NCI-H2029 (cell line): ENCODE measurements at places on chromosomes 16 and 17.

GRCh38 chr16:11106726-11107125 lies 149.3 kb downstream of the SOCS1 start:
- DNase-seq: no peak

DNA sequence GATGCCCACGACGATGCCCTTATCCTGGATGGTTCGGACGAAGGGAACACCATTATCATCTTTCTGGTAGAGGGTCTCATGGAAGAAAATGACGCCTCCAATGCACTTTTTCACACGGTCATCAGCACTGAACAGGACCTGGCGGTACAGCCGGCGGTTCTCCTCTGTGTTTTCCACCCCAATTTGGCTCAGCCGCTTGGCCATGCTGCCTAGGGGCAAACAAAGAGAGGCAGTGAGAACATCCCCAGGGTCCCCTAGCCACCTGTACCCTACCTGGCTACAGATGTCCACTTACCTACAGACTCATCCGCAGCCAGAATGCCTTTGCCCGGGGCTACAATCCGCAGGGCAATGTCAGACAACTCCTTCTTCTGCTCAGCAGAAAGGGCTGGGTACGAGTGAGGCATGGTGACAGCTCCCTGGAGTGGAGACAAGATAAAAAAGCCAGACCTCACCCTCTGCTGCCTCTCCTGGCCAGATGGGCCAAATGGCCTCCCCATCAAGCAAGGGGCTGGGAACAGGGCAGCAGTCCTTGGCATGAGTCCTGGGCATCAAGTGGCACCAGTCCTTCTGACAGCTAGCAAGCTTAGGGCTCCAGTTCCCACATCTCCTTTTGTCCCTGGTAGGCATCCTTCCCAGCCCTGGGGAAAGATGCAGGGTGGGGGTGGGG lies 1.4 kb downstream of the ALDOC start:
- DNase-seq: no peak

DNA sequence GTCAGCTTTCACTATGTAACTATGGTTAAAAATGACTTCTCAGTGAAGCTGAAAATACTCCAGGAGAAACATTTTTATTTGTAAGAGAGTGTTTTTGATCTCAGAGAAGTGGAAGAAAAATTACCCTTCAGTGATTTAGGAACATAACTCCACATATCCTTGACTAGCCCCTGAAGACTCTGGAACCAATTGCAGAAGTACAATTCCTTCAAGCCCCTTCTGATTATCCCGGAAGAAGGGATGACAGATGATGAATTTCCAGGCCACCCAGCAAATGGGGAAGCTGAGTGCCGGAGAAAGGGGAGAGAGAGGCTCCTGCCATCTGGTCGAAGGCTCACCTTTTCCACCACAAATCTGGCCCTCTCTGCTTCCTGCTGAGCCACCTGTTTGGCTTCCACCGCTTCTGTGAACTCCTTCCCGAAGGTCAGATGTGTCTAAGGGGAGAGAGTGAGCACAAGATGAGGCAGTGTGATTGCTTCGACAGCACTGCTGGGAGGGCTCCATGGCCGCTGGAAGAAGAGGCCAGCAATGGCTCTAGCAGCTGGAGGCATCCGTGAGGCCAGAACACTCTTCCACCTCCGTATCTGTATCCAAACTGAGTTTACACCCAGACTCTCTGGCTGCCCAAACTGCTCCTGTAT lies 8.1 kb downstream of the PHB1 start:
- no peak for DNase-seq

DNA sequence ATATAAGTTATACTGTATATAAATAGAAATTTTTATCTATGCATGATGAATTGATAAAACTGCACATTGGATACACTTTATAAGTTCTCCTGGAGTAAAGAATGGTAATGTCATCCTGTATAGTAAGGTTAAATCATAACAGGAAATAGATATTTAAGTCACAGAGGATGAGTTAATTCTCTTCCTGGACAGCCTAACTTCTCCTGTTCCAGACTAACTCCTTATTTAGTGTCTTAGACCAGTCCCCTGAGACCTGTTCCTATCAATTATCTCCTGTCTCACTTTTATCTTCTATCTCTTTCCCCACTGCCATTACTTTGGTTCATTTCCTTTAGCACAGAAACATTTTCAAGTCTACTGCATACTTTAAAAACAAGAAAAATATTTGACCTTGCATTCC lies 46.5 kb downstream of the SSH2 start:
- DNase-seq: no peak

DNA sequence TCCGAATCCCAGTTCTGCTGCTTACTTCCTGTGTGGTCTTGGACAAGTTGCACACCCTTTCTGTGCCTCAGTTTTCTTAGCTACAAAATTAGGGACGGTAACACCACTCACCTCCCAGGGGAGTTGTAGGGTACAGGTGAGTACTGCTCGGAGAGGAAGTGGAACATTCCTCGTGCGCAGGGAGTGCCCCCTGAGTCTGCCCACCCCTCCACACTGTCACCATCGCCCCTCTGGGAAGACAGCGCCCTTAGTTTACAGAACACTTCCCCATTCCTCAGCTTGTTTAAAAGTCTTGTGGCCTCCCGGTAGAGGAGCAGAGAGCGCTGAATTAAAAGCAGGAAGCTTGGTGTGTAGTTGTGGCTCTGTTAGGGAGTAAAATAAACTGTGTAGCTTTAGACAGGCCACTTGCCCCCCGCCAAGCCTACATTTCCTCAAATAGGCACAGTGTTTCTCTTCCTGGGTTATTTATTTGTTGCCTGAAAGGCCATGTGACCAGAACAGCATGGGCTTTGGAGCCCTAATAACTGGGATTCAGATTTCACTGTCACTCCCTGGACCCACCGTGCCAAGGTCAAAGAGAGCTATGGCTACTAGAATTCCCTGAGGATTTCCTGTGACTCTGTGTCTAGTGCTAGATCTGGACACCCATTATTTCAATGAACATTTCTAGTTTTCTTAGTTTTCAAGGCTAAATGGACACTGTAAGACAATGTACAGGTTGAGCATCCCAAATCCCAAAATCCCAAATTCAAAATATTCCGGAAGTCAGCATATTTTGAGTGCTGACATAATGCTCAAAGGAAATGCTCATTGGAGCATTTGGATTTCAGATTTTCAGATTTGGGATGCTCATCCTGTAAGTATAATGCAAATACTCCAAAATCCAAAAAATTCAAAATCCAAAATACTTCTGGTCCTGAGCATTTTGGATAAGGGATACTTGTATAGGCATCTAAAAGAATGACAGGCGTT lies 372.5 kb downstream of the SNX29 start:
- no peak for DNase-seq

GRCh38 chr17:15436473-15437302 lies 30.7 kb downstream of the CDRT4 start:
- DNase-seq: peak; percentile 76

- no peak for DNase-seq
Measured at GRCh38 chr17:31480067-31480466, 88.6 kb downstream of the RAB11FIP4 start.

- peak; percentile 33 for DNase-seq
Measured at GRCh38 chr17:2054512-2055291, at the start of gene HIC1. TSS of gene HIC1 (plus strand) at chr17:2055103. CDS start at chr17:2056691, 1,588 bp downstream.

GRCh38 chr16:88368994-88369393 lies 13.8 kb upstream of the ZNF469 start:
- DNase-seq: no peak

DNA sequence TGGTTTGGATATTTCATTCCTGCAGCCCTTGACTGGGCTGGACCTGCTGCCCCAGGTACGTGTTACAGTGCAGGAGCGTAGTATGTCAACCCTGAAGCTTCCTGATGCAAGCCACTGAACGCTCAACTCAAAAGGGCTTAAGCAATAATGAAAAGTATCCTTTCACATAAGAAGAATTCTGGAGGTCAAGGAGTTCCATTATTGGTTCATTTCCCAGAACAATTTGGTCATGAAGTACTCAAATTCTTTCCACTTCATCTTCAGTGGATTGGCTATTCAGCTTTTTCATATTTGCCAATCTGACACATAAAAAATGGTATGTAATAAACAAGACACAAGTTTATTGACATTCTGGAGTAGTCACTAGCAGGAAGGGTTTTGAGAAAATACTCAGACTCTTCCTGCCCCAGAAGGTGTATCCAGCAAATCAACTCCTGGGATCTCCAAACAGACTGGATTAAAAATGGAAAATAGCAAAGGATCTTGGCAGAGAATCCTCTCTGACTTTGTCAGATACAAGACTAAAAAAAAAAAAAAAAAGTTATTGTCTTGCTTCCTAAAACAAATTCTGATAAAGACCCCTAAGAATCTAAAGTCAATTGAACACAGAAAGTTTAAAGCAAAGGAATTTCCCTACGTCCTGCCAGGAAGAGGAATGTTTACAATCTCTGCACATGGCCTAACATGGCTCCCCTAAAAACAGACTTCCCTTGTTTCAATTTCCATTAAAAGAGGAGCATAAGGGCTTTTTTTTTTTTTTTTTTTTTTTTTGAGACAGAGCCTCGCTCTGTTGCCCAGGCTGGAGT lies 37.5 kb upstream of the WSB1 start:
- DNase-seq: no peak

GRCh38 chr16:89364606-89365005 lies 125.8 kb downstream of the ANKRD11 start:
- no peak for DNase-seq

DNA sequence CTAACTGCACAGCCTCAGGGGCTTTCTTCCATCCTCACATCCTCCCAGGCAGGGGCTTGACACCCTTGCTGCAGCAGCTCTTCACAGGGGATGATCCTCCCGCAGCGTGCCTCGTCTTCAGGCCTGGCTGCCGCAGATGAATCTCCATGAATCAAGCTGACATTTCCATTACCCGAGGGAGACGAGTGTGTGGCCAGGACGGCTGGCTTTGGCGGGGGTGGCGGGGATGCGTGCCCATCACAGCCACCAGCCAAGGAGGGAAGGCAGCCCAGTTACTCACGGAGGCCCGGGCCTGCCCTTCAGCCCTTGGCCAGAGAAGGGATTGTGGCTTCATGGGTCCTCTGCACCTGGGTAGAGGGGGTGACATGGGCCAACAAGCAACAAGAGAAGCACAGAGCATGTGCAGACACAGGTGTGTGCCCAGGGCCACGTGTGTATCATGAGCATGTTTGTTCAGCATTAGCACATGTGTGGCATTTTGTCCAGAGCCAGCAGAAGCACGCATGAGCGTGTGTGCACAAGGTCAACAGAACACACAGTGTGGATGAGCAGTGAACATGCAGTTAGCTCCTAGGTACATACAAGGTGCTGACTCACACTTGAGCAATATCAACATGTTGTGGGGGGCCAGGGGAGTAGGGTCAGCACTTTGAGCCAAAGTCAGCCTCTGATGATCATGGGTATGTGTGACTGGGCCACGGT lies 236.4 kb downstream of the KATNIP start:
- no peak for DNase-seq

GRCh38 chr16:29686740-29687332 lies 7.9 kb downstream of the QPRT start:
- no peak for DNase-seq

GRCh38 chr16:17303101-17303500 lies 167.7 kb downstream of the XYLT1 start:
- no peak for DNase-seq

DNA sequence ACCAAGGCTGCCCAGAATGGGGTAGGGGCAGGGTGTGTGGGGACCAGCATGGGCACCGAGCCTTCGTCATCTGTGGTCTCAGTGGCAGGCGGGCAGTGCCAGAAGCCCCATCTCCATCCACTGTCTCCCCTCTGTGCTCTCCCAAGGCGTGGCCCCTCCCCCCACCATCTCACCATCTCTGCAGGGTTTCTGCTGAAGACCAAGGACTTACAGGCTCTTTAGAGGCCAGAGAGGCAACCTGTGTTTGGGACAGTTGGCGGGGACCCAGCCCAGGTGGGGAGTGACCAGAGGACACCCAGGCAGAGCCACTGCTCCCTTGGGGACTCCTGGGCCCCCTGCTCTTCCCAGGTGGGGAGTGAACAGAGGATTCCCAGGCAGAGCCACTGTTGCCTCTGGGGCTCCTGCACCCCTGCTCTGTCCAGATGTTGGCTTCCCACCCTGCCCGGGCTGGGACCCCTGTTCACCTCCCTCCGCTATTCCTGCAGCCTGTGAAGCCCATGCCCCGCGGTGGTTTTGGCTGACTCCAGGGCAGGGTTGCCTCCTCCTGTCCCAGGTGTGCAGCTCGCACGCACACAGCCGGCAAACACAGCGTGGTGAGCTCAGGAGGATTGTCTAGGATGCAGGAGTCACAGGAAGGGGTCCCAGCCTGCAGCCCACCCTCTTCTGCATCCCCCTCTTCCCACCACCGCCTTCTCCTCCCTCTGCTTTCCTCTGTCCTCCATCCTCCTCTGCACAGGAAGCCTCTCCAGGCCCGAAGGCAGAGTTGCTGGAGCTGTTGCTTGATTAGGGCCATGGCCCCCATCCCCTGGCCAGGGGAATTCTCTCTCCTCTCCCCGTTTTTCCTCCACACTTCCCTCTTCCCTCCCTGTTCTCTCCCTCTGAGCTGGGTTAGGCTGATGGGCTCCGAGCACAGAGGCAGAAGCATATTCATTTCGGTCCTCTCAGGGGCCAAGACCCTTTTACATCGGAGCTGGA lies 45.0 kb downstream of the SLC7A5 start:
- DNase-seq: no peak

- DNase-seq: peak; percentile 24
Measured at GRCh38 chr17:41511116-41511515, 5.7 kb upstream of the KRT13 start.

DNA sequence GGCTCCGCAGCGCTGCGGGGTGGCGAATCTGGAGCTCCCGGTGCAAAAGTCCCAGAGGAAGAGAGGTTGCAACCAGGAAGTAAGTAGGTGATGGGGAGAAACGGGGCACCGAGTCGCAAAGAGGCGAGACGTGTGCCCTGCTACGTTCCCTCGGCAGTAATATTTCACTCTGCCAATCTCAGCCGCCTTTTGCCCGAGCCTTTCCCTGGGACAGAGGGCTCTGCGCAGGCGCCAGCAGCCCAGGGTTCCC lies at the start of gene NR1D1:
NR1D1 (minus strand) TSS at position 171 of the 250 bp plus-strand sequence. CDS start 495 bp downstream, outside the sequence.
- no peak for DNase-seq

GRCh38 chr17:54789101-54789880 lies 111.4 kb upstream of the TOM1L1 start:
- no peak for DNase-seq

DNA sequence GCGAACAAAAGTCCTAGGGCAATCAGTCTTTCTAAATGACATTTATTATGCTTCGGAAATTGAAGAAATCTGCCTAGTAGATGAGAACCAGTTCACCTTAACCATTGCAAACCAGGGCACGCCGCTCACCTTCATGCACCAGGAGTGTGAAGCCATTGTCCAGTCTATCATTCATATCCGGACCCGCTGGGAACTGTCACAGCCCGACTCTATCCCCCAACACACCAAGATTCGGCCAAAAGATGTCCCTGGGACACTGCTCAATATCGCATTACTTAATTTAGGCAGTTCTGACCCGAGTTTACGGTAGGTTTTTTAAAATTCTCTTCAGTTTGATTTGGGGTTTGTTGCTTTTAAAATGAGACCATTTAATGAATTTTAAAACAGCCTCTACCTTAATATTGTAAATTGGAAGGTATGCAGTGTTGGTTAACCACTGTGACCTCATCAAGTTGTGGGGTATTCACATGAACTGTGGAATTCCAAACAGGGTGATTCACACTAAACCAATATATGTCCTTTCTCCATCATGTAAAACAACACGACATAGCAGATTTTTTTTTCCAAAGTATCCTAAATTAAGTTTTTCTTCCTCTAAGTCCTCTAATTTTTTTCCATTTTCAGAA lies 6.2 kb upstream of the EVI2A start:
- no peak for DNase-seq
